AG10803 (cell line): ENCODE measurements at places on chromosomes 11 and 22.

DNA sequence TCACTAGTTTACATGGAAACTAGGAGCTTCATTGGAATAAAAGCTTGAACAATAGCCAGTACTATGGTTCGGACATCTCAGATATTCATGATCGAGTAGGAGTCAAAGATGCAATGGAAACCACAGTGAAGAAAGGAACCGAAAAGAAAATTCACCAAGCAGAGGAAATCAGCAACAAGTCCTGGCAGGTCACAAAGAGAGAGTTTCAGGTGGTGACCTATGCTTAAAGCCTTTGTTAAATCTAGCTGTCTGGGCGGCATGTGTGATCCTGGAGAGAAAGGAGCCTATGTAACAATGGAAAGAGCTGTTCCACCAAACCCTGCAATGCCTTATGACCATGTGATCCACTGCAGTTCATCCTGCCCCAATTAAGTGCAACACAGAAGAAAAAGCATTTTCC lies 68.9 kb upstream of the POU2AF2 start:
- DNase-seq: no peak

DNA sequence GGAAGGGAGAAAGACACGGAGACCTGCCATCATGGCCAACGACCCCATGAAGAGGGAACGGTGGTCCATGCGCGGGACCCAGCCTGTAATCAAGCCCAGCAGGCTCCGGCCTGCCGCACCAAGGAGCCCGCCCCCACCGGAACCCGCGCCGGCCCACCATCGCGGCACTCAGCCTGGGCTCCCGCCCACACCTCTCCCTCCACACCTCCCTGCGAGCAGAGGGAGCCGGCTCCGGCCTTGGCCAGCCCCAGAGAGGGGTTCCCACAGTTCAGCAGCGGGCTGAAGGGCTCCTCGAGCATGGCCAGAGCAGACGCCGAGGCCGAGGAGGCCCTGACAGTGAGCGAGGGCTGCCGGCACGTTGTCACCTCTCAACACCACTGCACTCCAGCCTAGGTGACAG lies 1302.8 kb upstream of the CNTN5 start:
- DNase-seq: no peak

GRCh38 chr22:19990609-19991394 lies 25.8 kb downstream of the ARVCF start:
- no peak for DNase-seq

GRCh38 chr11:12724301-12725054 lies 50.3 kb downstream of the TEAD1 start:
- peak; percentile 73 for DNase-seq

- DNase-seq: no peak
These were observed 70.0 kb downstream of the AMOTL1 start for GRCh38 chr11:94838027-94838731.

- peak; percentile 37 for DNase-seq
These were observed 163.8 kb upstream of the BDNF start for GRCh38 chr11:27864091-27864491.

- no peak for DNase-seq
These were observed 87.8 kb downstream of the ARHGAP42 start for GRCh38 chr11:100774859-100775258.

DNA sequence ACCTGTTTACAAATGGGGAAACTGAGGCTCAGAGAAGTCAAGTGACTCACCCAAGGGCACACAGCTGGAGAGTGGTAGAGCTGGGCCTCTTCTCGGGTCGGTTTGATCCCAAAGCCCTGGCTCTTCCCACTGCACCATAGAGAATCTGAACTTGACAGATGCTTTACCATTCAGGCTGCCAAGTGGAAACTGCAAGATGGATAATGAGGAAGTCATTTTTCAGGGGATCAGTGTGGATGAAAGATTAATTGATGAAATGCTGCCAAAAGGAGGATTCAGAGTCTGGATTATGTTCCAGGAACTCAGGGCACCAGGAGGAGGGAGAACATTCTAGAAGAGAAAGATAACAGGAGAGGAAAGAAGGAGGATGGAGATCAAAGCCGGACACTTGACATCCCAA lies 185.9 kb upstream of the ZBED5 start:
- no peak for DNase-seq

GRCh38 chr11:40722179-40722795 lies 737.2 kb downstream of the LRRC4C start:
- DNase-seq: peak; percentile 0

GRCh38 chr11:19187114-19187832 lies 14.5 kb downstream of the CSRP3 start:
- DNase-seq: peak; percentile 17
